Stimulated activated CD4-positive, alpha-beta T cell treated with anti-CD3 and anti-CD28 coated beads, Interleukin-12 subunit alpha, Interleukin-12 subunit beta, amount 100 ng/mL, for 4 hours (primary cell): ENCODE measurements at places on chromosomes 2 and 18.

- DNase-seq: peak; percentile 44
Observed at GRCh38 chr2:206274434-206275311, at the start of gene ZDBF2. ZDBF2 (plus strand) TSS chr2:206274663; CDS start chr2:206281850, 7,187 bp downstream.

GRCh38 chr2:21837168-21837960 is 713.6 kb downstream of the TDRD15 start:
- no peak for DNase-seq

- DNase-seq: no peak
Observed at GRCh38 chr2:143685421-143686078, 556.3 kb downstream of the ARHGAP15 start.

- no peak for DNase-seq
Observed at GRCh38 chr2:231568785-231569435, 23.8 kb upstream of the TEX44 start.

GRCh38 chr2:198546122-198546521 is 741.7 kb downstream of the PLCL1 start:
- no peak for DNase-seq

GRCh38 chr18:24600076-24600654 is 139.7 kb downstream of the HRH4 start:
- no peak for DNase-seq

- DNase-seq: no peak
Observed at GRCh38 chr2:181574321-181574720, 82.6 kb downstream of the CERKL start.

- DNase-seq: peak; percentile 10
Observed at GRCh38 chr2:217510771-217511291, 492.0 kb downstream of the TNS1 start.

DNA sequence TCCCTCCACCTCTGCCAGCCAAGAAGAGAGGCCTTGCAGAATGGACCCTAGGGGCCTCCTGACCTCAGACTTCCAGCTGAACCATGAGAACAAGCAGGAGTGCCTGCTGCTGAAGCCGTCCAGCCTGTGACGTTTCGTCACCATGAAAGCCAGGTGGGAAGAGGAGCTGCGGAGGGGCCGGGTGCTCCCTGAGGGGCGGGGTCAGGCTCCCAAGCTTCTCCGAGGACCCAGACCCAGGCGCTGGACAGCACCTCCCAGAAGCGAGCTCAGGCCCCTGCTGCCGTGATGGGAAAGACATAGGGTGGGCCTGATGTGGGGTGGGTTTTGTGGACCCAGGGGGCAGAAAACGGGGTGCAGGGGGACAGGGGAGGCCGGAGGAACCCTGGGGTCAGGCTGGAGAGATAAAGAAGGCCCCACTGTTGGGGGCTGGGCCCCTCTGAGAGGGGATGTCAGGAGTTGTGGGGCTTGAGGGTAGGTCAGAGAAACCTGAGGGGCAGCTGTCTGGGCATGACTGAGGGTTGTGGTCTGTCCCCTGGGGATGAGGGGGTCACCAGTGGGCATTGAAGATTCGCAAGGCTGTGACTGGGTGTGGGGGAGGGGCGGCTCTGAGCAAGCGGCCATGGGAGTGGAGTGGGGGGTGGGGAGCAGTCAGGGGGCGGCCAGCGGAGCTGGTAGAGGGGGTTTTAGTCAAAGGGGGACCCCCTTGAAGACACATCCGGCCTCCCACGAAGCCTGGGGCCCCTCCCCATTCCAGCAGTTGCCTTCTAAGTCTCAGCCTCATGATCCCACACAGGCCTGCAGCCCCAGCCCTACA is 73.4 kb upstream of the ODC1 start:
- DNase-seq: no peak

- DNase-seq: no peak
Observed at GRCh38 chr2:78817430-78817829, 208.1 kb upstream of the REG3G start.

- DNase-seq: no peak
Observed at GRCh38 chr2:24497685-24498084, 6.6 kb downstream of the NCOA1 start.

- DNase-seq: no peak
Observed at GRCh38 chr18:3179430-3180089, 40.2 kb downstream of the MYOM1 start.

- no peak for DNase-seq
Observed at GRCh38 chr2:59398081-59398480, 1155.4 kb downstream of the BCL11A start.

GRCh38 chr2:238754259-238754658 is 93.6 kb upstream of the TWIST2 start:
- no peak for DNase-seq

- DNase-seq: no peak
Observed at GRCh38 chr18:46080156-46080555, 8.1 kb upstream of the PSTPIP2 start.

DNA sequence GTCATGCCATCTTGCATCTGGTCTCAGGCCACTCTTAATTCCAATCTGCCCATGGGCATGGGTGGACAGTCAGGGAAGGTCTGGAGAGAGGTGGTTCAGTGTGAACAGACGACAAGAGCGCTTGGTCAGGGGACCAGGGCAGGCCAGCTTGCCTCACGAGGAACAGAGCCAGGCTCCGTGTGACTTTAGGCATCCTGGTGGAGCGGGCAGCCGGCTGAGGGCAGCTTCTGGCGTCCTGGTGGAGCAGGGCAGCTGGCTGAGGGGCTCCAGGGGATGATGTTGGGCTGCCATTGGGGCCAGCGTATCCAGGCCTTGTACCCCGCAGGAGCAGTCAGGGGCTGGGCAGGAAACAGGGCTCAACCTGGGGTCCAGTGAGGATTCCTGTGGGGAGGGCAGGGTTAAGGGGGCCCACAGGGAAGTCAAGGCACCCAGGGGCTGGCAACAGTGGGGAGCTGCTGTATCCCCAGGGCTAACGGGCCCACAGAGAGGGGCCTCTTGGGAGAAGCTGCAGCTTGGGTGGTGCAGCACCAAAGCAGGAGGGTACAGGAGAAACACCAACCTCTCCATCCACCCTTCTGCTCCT is 197.9 kb upstream of the TWIST2 start:
- DNase-seq: no peak

DNA sequence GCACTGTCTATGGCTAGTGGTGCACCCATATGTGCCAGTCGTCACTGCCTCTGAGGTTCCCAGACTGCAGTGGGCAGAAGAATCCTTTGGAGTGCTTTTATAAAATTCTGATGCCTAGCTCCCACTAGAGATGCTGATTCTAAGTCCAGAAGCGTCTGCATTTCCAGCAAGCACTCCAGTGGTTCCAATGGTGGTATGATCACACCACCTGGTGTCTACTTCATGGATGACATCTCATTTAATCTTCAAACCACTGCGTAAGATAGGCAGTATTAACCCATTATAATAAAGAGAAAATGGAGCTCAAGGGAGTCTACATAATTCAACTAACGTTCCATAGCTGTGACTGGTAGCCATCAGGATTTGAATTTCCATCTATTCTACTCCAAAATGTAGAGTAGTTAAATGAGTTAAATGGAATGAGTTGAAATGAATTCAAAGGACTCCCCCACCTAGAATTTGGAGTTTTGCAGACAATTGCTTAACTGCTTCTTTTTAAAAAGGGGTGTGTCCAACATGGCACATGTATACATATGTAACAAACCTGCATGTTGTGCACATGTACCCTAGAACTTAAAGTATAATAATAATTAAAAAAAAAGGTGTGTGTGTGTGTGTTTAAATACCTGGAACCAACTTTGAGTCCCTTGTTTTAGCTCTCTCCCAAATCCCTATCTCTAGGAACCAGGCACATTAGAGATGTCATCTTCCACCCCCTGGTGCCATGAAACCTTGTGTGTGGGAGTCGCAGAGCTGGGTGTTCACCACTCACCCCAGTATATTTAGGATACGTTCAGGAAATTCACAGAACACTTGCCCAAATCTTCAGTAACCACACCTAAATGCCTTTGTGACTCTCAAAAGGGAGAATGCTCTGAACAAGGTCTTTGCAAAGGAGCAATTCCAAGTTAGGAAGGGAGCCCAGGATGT is 14.1 kb downstream of the LAMA3 start:
- no peak for DNase-seq

DNA sequence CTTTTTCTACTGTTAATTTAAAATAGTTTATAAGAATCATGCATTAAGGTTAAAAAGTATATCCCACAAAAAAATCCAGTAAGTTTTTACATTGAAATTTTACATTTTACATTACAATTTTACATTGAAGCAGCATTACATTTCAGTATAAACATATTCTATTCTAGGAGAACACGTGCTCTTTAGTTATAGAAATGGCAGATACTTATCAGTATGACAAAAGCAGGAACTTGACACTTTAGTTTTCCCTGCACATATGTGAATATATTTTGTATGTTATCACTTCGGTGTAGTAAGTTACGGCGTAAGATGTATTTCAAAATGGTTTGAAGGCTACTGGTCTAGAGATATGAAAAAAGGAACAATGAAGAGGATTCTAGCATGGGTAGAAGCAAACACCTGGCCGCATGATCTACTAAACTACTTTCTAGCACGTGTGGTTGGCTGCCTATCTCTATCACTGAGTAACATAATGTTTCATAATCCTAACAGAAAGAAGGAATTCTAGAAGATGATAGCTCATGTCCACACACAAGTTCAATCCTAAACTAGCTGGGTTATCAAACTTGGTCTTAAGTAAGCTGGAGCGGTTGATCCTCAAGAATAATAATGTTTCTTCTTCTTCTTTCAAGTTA is 5.4 kb downstream of the IMMT start:
- DNase-seq: no peak

DNA sequence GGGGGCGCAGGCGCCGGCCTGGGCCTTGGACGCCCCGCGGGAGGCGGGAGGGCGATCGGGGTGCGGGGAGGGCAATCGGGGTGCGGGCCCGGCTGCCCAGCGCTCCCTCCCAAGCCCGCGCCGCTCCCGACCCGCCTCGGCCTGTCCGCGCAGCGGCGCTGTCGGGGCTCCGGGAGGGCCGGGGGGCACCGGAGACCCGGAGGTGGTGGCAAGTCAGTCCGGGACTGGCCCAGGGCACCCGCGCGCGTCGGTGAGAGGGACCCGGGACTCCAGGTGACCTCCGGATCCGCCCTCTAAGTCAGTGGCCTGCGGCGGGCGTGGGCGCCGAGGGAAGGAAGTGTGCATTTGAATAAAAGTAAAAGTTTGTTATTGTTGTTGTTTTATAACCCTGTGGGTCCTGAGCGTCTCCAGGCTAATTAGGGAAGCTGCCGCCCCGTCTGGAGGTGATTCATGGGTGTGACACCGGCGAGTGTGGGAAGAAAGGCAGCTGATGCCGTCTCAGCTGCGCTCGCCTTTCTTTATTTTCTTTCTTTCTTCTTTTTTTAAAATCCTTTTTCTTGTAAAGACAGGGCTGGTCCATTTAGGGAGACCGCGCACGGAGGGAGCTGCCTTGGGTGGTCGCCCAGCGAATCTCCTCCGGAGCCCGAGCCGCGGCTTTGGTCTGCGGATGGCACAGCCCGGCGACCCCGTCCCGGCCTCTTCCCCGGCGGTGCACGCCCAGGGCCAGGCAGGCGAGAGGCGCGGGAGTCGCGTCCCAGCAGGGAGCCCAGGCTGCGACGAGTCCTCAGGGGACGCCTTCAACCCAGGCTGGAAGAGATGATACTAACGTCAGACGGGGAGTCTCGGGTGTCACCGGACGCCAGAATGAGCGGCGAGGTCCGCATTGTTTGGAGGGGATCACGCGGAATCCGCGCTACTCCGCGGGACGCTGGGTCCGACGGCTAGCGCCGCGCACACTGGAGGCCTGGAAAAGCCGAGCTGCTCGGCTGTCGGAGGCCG is 627 bp upstream of the CRACDL start:
- DNase-seq: peak; percentile 24

- DNase-seq: no peak
Observed at GRCh38 chr18:48996901-48997463, 46.2 kb upstream of the SMAD7 start.

DNA sequence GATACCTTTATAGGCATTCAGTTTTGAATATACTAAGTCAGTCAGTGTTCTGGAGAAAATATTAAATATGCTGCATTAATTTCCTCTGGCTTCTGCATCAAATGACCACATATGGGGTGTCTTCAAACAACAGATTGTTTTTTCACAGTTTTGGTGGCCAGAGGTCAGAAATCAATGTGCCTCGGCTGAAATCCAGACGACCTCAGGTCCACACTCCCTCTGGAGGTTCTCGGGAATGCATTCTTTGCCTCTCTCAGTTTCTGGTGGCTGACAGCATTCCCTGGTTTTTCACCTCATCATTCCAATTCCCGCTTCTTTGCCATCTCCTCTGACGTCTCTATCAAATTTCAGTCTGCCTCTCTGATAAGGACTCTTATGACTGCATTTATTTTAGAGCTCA is 142.3 kb downstream of the ZNF407 start:
- DNase-seq: no peak

DNA sequence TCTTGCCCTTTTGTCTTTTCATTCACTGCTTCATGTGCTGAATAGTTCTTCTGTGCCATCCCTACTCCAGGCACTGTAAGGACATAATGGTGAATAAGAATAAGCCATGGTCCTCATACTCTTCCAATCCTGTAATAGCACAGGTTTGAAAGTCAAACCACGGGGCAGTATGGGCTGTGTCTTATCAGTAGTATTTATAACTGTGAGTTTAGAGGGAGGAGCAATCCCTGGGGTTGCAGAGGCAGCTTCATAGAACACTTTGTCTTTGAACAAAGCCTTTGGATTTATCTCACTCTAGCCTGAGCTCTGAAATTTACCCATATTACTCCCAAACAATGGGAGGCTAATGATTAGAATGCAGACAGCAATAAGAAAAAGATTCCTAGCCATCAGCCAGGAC is 30.2 kb upstream of the ALK start:
- DNase-seq: no peak

GRCh38 chr2:197997083-197997541 is 192.7 kb downstream of the PLCL1 start:
- no peak for DNase-seq

GRCh38 chr2:113201496-113202304 is 27.9 kb downstream of the PSD4 start:
- DNase-seq: no peak

DNA sequence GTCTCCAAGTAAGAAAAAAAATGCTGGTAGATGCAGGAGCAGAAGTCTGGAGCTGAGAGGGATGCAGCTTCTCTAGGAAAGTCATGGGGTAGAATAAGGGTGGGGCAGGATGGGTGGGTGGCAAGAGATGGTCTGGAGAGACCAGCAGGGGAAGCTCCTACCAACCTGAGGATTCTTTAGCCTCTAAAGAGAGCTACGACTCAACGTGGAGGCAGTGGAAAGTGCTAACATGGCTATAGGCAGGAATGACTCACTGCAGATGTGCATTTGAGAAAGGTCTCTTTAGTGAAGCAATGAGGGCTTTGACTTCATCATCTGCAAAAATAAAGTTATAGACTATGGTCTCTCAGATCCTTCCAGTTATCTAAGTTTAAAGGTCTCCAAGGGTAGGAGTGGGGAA is 722.8 kb upstream of the RAB6C start:
- DNase-seq: no peak

DNA sequence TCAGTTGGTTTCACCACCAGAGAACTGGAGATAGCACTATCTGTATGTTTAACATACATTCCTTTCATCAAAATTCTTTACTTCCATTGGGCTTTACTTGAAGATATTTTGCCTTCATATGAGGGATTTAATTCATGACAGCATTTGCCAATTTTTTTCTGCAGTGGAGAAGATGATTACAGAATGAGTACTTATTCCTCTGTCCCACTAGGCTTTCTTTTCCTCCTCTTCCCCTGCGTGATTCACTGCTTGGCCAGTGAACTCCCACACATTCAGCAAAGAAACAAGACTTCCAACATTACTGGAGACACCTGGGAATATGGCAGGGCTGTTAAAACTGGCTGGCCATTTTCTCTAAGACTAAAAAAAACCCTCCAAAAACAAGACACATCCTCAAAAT is 425.8 kb upstream of the KCNH7 start:
- no peak for DNase-seq
